ENCODE measurements at places on chromosomes 7 and 10. TPM values are rescaled to one million over a fixed set of nuclear protein-coding genes. Genes with fewer than 3 reads are reported as not detected.

CADPS2 gene
- 154 TPM for total RNA-seq

TMEM213 gene
- not detected for total RNA-seq

CCDC172 gene
- not detected for total RNA-seq

HPSE2 gene
- 70.0 TPM for total RNA-seq

CAV1 gene
- 638 TPM for total RNA-seq

Data from esophagus muscularis mucosa (tissue), 4 donors.